Mammary epithelial cell (primary cell): ENCODE measurements at places on chromosomes 16 and 17.

DNA sequence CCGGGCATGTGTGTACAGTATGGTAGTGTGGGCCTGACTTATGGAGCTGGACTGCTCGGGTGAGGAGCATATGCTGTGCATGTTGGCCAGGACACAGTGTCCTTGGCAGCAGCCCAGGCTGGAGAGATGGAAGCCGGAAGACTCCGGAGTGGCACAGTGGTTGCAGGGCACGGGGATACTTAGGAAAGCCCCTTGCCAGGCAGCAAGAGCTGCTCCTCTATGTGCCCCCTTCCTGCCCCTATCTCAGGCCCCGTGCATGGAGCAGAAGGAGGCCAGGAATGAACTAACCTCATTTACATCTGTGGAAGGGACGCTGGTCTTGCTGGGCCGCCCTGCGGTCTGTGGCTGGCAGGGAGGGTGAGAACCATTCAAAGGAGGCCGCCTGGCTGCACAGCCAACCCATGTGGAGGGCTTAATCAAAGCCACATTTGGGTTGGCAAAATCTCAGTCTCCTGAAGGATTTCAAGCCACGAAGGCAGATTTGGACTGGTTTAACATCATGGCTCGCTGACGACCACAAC is 32.2 kb upstream of the RCVRN start:
- DNase-seq: no peak

DNA sequence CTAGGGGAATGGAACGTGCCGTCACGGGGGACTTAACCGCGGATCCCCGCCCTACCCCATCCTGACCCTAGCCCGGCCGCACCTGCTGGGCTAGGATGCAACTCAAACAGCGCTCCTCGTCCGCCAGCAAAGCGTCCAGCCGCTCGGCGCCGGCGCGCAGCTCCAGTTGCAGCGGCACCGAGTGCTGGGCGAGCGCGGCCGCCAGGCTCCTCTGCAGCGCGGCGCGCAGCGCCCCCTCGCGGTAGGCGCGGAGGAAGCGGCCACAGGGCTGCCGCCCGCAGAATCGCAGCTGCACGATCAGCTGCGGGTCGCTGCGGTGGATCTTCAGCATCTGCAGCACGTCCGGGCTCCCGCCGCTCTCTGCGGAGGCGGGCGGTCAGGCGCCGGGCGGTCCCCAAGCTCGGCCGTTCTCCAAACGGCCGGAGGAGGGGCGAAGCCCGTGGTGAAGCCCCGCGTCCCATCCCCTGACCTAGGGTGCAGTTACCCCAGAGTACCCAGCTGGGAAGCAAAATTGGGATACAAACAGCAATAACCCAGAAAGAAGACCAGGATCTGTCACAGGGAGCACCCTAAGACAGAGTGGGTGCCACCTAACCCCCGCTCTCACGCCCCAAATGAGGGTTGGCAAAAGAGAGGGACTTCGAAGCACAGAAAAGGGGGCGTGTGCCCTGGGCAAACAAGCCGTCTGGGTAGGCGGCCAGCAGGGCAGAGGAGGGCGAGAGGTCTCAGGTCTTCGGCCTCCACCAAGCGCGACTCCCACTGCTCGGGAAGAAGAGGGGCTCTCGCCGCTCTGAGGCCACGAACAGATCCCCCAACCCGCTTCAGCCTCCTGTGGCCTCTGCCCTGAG is 4.2 kb downstream of the TRADD start:
- DNase-seq: peak; percentile 52

DNA sequence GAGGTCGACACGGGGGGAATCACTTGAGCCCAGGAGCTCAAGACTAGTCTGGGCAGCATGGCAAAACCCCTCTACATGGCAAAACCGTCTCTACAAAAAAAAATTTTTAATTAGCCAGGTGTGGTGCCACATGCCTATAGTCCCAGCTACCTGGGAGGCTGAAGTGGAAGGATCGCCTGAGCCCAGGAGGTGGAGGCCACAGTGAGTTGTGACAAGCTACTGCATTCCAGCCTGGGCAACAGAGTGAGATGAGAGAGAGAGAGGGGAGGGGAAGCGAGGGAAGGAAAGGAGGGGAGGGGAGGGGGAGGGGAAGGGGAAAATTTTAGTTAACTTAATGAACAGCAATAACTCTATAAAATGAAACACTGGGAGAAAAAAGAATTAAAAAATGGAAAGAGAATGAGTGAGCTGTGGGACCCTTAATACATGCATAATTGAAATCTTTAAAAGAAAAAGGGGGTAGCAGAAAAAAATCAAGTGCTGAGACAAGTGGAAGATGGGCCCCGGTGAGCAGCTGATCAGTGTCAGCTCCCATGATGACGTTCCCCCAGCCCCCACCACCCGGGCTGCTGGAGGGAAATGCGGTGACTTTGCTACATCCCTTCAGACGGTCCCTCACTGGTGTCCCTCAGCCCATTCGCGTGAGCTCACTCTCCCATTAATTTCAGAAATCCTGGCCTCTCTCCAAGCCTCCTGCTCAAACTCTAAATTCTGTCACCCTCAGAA is 2.7 kb downstream of the ASGR2 start:
- no peak for DNase-seq

- DNase-seq: peak; percentile 90
These were observed 17.2 kb downstream of the GINS3 start for GRCh38 chr16:58409316-58409973.

DNA sequence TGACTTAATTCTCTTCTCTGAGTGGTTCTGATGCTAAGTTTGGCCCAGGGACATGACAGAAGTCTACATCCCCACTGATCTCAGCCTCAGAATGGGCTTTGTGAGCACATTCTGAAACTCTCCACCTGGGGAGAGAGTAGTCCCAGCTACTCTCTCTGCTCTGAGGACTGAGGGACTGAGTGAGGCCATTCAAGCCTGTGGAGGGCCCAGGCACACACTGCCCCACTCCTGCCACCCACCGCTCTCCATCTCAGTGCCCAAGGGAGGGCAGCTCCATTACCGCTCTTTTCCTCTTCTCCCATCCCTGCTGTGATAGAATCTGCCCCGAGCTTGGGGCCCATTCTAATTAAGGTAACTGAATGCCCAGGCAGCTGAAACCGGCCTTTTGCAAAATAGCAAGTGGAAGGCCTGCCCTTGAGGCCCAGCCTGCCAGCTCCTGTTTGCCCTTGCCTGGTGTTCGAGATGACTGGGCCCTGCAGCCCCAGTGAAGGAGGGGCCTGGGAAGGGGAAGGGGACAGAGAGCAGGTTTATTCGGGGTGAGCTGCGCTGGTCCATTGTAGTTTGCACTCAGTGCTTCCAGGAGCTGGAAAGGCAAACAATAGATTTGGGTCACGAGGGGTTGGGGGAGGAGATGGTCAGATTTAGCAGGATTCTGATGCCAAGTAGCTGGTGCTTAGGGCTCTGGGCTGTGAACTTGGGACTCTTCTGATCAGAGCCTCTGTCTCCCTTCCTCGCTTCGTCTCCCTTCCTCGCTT is 76.2 kb downstream of the RAB11FIP4 start:
- no peak for DNase-seq
